ENCODE measurements at places on chromosomes 16 and 17. TPM values are rescaled to one million over a fixed set of nuclear protein-coding genes. Genes with fewer than 3 reads are reported as not detected.

DNA sequence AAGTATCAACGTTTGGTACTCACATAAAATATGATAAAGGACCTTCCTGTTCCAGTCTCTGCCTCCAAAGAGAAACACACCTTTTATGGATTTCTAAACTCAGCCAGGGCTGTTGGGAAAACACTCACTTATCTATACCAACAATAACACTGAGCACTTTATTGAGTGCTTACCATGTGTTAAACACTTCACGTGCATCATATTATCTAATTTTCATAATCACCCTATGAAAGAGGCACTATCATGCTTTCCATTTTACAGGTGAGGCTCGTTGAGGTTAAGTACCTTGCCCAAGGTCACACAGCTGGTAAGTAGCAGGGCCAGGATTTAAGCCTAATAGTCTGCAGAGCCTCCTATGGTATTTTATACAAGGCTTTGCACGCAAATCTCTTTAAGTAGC lies 251.5 kb upstream of the SOX9 start:
- no peak for DNase-seq

The ZG16B gene
- total RNA-seq: not detected

DNA sequence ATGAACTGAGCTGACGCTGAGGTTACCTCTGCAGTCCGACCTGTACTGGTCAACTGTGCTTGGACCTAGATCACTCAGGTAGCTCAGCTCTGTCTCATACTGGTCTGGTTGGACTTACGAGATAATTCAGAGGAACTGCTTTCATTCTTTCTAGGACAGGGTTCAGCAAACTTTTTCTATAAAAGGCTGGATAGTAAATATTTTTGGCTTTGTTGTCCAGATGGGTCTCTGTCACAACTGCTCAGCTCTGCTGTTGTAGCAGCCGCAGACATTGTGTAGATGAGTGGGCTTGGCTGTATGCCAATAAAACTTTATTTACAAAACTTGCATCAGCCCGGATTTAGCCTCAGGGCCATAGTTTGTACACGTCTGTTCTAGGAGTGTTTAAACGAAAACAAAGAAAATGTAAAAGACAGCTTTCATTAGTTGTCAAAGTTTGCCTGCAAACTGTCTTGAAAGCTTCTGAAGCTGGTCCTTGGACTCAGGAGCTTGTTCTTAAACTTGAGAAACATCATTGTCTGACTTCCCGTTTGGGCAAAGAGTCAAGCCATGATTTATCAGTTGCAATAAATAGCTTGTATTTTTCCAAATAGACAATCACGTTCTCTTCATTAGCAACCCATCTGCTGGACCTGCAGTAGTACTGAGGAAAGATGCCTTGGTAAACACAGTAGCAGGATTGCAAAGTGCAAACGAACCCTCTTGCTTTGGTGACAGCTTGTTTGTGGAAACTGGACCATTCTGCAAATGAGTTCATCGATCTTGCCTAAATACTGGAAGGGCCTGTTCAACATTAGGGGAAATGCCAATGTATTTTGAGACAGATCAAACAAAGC lies 253.4 kb downstream of the SNX29 start:
- DNase-seq: no peak

The CLEC18A gene
- total RNA-seq: 0.33 TPM

The NLK gene
- total RNA-seq: 50.3 TPM

GRCh38 chr17:82380860-82381702 lies 9.5 kb downstream of the UTS2R start:
- DNase-seq: no peak

The KRT40 gene
- total RNA-seq: not detected

GRCh38 chr17:82475458-82475857 lies 16.9 kb downstream of the NARF start:
- DNase-seq: no peak

GRCh38 chr17:15231851-15232516 lies 33.1 kb downstream of the PMP22 start:
- DNase-seq: peak; percentile 51

GRCh38 chr17:80664217-80664790 lies 119.7 kb downstream of the RPTOR start:
- peak; percentile 54 for DNase-seq

DNA sequence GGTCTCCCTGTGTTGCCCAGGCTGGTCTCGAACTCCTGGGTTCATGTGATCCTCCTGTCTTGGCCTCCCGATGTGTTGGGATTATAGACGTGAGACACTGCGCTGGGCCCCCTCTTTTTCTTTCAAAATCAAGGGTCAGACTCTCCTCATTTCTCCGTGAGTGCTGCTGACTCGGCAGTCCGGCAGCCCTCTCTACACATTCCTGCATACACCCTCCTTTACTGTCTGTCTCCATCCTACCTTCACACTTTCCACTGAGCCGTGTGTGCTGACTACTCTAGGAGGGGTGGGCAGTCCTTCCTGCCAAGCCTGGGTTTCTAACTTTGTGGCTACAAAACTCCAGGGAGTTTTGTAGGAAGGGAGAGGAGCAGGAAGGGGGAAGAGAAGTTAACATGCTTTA lies 195.2 kb downstream of the PARN start:
- DNase-seq: no peak

DNA sequence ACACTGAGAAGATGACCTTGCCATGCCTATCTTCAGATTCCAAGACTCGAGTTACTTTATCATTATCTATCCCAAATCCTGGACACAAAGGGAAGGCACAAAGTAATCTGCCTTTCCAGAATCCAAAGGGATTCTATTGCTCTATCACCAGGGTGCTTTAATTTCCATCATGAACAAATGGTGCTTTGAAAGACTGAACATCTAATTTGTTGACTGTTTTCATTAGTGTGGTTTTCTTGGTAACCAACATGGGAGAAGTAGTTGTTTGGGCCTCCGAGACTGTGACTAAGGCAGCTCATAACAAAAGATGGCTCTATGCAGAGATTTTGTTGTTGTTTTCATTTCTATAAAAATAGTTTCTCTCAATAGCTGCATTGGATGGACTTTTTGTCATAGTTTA lies 441.0 kb upstream of the SOX9 start:
- no peak for DNase-seq

DNA sequence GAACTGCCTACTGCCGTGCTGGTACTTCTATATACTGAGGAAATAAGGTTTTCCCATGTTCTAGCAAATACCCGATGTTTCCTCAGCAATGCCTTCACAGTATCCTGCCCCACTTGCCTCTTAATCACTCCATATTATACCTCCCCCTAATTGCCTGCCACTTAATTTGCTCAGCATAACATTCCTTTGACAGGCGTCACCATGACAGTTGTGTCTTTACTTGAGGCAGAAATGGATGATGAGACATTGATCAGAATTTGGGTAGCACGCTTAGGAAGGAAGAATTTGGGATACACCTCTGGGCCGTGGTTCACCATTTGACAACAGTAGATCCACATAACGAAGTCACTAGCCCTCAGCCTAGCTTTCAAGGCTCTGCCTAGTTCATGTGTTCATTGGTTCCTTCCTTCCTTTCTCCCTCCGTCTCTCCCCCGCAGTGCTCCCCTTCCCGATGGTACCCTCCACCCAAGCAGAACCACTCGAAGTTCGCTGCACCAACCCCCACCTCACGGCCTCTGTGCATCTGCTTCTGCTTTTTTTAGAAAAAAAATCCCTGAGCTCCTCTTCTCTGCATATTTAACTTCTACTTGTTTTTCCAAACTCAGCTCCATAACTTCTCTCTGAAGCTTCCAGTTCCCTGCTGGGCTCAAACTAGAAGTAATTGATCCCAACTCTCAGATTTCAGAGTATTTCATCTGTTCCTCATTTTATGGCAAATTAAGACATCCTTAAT lies 19.4 kb downstream of the IQCK start:
- no peak for DNase-seq

The KRTAP4-4 gene
- not detected for total RNA-seq

DNA sequence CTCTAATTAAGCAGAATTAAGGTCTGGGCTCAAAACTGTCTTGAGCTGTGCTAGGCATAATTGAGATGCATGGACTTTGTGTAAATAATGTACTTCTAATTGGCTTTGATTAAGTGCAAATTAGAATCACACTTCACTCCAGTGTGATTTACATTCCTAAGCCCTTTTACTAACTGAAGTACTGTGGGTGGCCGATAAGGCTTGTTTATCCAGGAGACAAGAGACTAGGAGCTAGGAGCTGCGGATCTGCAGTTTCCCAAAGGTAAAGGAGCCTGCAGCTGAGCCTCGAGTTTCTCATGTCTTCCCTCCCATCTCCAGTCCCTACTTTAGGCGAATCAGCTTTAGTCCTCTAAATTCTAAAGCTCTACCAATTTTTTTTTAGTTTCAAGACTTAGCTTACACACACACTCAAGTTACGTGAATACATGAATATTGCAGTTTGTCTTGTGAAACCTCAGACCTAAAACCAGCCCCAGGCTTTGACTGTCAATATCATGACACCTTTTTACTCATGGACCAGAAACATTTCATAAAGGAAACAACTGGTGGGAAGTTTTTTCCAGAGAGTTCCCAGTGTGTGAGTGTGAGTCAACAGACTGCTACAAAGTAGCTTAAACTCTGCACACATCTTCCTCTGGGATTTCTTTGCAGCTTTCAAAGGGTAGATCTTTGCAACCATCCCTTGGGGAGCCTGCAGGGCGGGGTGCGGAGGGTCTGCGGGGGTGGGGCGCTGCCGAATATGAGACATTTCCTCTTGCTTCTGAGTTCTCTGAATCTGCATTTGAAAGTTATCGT lies 113.9 kb upstream of the TBX2 start:
- peak; percentile 86 for DNase-seq

DNA sequence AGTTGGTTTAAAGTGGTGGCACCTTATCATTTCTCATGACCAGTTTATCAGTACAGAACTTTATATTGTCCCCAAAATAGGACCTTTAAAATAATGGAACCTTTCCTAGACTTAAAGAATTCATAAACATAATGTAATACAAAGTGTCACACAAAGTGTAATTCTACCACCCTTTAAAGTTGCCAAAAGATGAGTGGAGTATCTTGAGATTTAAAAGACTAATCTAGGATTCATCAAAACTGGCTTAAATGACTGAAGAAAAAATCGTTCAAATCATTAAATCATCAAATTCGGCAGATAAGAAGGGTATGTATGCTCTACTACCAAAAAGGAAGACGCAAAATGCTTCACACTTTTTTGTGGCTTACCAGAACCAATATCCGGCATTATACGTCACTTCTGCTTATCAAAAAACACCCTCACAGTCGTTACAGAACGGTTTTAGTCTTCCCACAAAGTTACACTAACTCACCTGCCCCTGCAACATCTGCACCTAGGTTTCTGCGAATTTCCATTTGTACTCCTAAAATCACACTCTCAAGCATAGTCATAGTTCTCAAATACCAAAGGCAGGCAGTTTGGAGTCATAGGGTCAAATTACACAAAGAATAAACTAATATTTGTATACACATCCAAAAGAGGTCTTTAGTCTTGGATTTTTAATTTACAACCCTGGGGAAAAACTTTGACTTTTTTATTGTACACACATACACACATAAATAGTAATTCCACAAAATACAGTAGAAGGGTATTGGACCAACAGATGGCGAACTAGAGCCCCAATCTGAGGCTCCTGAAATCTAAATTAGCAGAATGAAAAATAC lies 1.4 kb upstream of the KANSL1 start:
- no peak for DNase-seq

GRCh38 chr16:88274847-88275246 lies 107.9 kb upstream of the ZNF469 start:
- DNase-seq: no peak

The ZACN gene
- 0.11 TPM for total RNA-seq

GRCh38 chr16:12323007-12323758 lies 346.6 kb downstream of the SNX29 start:
- DNase-seq: no peak

The HSDL1 gene
- total RNA-seq: 45.9 TPM

The HSF4 gene
- total RNA-seq: 4.5 TPM

GRCh38 chr17:4956493-4957061 lies 5.7 kb downstream of the ENO3 start:
- peak; percentile 93 for DNase-seq

- no peak for DNase-seq
Observed at GRCh38 chr17:42809250-42809649, 10.6 kb downstream of the CNTD1 start.

DNA sequence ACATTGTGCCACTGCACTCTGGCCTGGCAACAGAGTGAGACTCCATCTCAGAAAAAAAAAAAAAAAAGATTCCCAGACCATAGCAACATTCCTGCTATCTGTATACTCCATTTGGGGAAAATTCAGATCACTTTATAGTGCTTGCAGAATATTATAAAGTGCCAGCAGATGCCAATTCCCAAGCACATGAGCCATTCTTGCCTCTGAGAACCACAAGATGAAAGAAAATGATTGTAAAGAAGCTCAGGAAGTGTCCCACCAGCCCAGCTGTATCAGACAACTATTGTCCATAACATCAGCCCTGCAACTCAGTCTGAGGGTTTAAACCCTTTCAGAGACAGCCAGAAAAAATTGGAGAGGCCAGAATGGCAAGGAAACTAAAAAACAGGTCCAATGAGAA lies 69.0 kb downstream of the HS3ST2 start:
- no peak for DNase-seq

GRCh38 chr16:27633221-27633620 lies 83.3 kb downstream of the KATNIP start:
- DNase-seq: no peak

DNA sequence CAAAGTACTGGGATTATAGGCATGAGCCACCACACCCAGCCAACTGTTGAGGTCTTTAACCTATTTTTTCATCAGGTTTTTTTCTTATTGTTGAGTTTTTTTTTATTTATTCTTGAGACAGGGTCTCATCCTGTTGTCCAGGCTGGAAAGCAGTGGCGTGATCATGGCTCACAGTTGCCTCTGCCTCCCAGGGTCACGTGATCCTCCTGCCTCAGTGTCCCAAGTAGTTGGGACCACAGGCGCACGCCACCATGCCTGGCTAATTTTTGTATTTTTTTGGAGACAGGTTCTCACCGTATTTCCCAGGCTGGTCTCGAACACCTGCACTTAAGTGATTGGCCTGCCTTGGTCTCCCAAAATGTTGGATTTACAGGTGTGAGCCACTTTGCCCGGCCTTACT lies 95.9 kb downstream of the BCAS3 start:
- DNase-seq: no peak

GRCh38 chr17:73974536-73974935 lies 228.9 kb upstream of the RPL38 start:
- DNase-seq: no peak

The NPIPA2 gene
- 11.0 TPM for total RNA-seq

- DNase-seq: peak; percentile 47
Observed at GRCh38 chr17:82835122-82835521, 4.7 kb downstream of the ZNF750 start.

DNA sequence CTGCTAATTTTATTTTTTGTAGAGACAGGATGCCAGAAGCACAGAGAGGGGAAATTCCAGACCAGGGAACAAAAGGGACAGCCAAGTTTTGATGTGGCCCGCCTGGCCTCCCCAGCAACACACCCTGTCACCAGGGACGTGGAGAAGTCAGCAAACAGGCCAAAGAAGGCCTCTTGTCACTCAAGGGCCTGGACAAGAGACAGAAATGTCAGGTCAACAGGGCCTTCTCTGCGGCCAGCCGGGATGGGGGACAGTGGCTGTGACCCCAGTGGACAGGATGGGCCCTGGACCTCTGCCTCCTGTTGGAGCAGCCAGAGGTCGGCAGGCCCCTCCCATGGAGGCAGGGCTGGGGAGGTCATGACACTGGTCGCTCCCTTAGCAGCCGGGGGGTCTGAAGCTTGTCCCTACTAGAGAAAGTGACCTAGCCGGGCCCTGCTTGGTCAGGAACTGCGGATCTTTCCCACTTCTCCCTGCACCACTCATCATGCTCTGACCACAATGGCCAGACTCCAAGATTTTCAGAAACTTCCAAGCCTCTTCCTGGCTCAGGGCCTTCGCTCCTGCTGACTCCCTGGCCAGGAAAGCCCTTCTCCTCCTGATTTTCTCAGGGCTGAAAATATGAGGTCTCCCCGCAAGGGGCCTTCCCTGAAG lies 9.2 kb upstream of the TVP23A start:
- DNase-seq: no peak
